Osteoblast (primary cell): ENCODE measurements at places on chromosomes 1 and 21.

GRCh38 chr21:36610201-36610600 lies 88.7 kb upstream of the SIM2 start:
- peak; percentile 77 for DNase-seq

DNA sequence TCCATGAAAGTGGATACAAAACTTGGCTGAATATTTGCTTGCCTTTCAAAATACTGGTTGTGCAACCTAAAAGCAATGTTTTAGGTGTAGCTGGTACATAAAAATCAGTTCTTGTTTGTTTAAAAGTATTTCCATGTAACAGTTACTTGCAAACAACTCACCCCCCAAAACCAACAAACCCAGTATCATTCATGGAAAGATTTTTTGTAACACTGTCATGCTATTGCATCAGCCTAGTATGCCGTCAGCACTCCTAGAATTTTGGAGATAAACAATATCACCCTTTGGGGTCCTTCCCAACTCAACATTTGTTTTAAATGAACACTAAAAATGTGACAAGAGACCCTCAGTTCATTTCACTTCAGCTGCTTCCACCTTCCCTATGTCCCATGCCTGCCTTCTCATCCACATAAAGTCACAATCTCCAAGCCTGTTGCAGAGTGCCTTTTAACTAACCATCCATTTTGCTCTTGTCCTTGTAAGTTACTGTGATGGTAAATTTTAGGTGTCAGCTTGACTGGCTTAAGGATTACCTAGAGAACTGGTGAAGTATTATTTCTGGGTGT lies 425.3 kb downstream of the DUSP10 start:
- peak; percentile 65 for DNase-seq

DNA sequence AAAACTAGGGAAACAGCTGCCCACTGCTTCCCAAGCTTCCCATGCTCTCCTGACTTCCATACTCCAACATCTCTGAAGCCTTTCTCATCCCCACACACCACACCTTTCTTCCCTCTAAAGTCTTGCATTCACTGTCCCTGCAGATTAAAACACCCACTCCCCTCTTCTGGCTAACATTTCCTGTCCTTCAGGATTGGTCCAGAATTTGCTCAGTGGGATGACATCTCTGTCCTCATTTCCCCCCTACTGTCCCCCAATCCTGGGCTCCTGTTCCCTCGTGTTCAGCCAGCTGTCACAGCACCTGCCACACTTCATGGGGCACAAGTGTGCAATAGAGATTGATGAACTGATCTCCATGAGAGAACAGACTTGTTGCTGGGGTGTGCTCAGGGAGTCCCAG lies 82.7 kb downstream of the KCND3 start:
- no peak for DNase-seq

DNA sequence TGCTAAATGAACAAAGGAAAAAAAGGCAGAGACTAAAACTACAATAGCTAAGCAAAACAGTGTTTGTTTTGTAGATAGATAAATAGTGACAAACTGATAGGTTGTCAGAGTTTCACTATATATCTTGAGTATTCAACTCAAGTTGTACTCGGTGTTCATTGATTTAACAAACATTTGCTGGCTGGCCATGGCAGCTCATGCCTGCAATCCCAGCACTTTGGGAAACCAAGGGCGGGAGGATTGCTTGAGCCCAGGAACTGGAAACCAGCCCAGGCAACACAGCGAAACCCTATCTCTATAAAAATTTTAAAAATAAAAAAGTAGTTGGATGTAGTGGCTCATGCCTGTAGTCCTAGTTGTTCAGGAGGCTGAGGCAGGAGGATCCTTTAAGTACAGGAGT lies 17.3 kb downstream of the C1orf185 start:
- DNase-seq, result no peak

DNA sequence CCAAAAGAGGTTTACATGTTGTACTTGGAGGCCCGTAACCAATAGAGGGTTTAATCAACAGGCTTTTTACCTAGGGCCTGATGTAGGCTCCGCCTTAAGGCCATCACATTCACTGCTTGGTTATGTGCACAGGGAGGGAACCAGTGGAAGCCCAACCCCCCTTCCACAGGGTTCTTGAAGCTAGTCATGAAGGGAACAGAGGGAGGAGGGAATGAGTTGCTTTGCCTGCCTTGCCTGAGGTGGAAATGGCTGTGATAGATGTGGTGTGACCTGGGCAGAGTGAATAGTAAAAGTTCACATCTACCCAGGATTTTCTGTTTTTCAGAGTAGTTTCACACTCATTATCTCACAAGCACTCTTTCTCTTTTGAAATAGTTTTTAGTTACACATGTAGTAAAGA lies 215.1 kb downstream of the ST6GALNAC3 start:
- DNase-seq, result no peak

GRCh38 chr21:28112511-28112910 lies 880.2 kb downstream of the LTN1 start:
- no peak for DNase-seq

DNA sequence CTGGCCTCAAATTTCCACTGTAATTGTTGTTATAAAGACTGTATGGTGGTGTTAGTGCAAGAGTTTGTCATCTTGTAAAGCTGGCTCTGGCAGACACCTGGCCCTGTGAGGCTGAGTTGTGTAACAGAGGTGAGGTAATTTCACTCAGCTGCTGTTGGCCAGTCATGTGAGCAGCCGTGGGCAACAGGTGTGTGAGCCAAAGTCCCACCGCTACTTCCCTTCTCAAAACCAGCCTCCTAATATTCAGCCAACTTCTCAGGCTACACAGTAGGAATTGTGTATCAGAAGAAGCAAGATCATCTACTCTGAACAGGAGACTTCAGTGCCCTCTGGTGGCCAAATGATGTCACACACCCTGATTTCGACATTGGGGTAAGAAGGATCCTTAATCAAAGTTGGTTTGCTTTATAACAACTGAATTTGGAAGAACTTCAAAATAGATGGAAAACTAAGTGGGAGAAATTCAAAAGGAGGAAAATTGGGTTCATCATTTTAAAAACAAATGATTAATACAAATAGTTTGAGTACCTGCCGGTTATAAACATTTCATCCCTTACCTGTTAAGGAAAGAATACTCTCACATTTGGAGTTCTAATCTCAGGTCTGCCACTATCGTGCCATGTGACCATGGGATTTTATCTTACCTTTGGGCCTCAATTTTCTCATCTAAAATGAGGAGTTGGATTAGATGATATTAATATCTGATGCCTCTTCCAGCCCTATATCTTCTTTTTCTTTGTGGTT lies 2.6 kb upstream of the CREG1 start:
- DNase-seq, result peak; percentile 87

- no peak for DNase-seq
These were observed 59.7 kb downstream of the INAVA start for GRCh38 chr1:200954434-200954833.

GRCh38 chr1:48572646-48573258 lies 100.7 kb upstream of the SPATA6 start:
- no peak for DNase-seq

DNA sequence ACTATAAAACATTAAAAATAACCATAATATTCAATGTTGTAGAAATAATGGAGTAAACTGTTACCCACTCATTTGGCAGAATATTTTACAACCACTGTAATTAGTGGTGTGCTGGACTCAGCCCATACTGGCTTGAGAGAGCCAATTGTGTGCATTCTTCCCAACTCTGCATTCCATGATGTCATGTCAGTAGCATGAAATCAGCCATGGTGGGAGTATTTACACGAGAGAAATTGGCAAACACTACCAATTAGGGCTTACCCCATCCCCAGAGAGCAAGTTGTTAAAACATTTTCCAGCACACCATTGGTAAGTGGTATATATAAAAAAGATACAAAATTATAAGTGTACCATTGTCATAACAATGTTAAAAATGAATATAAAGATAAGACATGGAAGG lies 19.1 kb upstream of the QSOX1 start:
- DNase-seq, result no peak

DNA sequence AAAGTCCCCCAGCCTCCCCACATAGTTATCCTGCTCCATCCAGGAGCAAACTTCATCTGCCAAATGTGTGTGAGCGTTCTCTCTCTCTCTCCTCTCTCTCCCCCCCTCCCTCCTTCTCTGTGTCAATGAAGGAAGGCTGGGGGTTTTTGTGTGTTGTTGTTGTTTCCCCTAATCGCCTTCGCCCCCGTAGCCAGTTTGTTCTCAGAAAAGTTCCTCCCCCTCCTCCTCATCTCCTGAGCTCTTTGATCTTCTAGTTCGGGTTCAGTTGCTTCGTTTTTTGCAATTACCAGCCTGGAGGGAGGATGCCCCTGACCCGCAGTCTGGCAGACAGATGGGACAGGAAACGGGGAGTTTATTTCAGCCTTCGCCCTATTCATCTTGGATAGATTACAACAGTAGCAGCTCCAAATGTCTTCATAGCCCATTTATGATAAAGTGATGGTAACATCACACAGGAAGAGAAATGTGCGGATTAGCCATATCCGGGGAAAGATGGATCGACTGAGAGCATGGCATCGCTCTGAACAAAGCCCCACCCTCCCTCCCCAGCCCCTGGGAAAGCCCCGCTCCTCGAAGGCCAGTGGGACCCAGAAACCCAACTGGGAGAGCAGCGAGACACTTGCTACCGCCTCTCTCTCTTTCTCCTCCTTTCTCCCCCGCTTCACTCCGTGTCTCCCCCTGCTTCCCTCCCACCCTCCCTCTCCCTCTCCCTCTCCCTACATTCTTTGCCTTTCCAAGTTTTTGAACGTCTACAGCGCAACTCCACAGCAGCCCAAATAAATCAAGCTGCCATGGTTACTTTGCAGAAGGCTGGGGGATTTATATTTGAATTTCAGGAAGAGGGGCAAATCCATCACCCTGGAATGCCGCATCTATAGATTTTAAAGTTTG lies 139.7 kb upstream of the ARHGEF16 start:
- DNase-seq, result peak; percentile 84

DNA sequence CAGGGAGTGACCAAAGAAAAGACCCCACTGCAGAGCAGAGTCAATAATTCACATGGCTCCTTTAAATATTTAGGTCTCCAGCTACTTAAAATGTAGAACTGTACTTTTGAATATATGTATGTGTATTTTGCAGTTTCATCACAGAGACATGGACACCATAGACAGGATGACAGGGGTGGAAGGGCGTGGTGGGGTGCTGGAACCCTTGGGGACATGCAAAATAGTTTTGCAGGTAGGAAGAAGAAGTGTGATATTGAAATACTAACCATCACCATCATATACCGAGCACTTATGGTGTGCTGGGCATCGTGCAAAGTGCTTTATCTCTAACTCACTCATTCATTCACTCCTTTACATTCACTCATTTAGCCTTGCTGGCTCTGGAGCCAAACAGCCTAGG lies 72.5 kb upstream of the IGSF21 start:
- no peak for DNase-seq
